IPS DF 19.7 (cell line): ENCODE measurements at places on chromosomes 11 and 22.

- DNase-seq = no peak
Measured at GRCh38 chr11:75475767-75476650, 43.0 kb upstream of the KLHL35 start.

- no peak for DNase-seq
Measured at GRCh38 chr11:76218449-76219178, 12.3 kb upstream of the WNT11 start.

- DNase-seq = no peak
Measured at GRCh38 chr11:46696212-46696558, 4.2 kb downstream of the ARHGAP1 start.

- no peak for DNase-seq
Measured at GRCh38 chr11:95485115-95485900, 254.3 kb upstream of the SESN3 start.

- no peak for DNase-seq
Measured at GRCh38 chr11:104060820-104061219, 24.4 kb downstream of the DDI1 start.

DNA sequence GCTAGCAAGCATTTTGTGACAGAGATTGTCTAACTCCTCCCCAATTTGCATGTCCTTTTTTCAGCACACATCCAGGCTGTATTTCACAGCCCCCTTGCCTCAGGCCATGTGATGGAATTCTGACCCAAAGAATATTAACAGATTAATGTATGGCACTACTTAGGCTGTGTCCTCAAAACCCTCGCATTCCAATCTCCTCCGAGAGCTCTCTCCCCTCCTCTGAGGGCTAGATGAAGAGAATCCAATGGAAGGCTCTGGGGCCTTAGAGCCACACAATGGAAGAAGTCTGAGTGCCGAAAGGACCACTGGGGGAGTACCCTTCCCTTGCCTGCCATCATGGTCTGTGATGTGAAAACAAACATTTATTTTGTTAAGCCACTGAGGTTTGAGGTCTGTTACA, 13.7 kb upstream of the NNMT start:
- no peak for DNase-seq

- peak; percentile 23 for DNase-seq
Measured at GRCh38 chr22:36156515-36157419, 3.8 kb downstream of the APOL3 start.

DNA sequence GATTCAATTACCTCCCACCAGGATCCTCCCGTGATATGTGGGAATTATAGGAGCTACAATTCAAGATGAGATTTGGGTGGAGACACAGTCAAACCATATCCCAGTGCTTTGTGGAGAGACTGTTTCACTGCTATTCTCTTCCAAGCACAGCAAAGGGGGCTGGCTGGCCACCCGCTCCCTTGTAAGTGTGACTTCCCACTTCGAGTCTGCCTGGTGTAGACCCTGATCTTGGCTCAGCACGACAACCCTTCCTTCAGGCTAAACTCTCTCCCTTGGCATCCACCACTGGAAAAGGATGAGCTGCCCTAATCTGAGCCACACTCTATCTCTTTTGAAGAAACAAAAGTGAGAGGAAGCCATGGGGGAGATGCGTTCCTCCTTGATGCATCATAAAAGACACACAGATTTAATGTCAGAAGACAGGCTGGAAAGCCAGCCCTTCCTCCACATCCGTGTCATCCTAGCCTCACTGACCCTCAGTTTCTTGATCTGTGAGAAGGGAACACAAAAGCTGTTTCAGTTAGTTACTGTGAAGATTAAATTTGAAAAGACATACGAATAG, 64.7 kb upstream of the CDON start:
- DNase-seq = no peak

DNA sequence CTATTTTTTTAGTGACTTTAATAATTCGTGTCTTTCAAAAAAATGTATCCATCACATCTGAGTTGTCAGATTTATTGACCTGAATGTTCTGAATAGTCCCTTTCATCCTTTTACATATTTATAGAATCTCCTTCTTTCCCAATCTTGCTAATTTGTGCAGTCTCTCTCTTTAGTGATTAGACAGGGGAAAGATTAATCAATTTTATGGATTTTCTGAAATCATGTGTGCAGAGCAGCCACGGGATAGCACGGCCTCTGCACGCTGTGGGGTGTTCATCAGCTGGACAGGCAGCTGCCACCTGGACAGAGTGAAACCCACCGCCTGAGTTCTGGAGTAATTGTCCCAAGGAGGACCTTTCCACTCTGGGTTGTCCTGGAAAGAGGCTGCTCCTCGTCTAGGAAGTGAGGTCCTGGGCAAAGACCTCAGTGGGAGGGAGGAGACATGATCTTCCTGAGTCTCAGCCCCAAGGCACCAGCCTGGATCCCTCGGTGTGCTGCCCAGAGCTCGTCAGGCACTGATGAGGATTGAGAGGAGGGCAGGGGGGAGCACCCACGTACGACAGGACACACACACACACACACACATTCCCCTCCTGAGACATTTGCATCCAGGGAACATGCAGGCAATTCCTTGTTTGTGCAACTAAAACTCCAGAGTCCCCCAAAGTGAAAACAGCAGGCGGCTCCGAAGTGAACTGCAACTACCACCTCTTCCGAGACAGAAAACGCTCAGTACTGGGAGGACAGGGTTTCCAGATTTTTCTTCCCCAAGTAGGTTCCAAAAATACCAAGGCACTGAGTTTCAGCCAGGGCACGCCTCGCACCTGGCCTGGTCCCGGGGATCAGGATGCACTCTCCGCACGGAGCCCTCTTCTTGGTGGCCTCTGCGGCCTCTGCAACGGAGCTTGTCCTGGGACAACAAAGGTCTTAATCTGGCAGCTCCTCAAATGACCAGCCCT, 22.5 kb upstream of the KRTAP5-6 start:
- no peak for DNase-seq

DNA sequence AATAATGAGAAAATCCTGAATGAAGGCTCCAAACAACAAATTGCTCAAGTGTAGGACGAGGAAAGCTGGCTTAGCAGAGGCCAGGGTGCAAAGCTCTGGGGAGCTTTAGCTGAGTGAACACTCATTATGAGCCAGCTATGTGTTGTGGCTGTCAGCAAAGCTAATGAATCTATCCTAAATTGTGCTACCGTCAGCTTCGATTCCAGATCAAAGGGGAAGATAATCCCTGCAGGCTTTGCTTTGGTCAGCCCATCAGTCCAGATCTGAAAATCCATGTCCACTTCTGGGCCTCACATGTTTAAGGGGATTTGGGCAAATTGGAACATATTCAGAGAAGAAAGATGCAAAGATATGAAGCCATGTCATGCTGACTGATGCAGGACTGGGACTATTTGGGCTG, 180.9 kb upstream of the ZBED5 start:
- no peak for DNase-seq

GRCh38 chr22:36123673-36124630, 36.6 kb downstream of the APOL3 start:
- peak; percentile 74 for DNase-seq

GRCh38 chr11:61885166-61885778, 6.1 kb downstream of the FADS3 start:
- DNase-seq = no peak

GRCh38 chr22:40594924-40595323, 41.6 kb downstream of the MRTFA start:
- no peak for DNase-seq

- DNase-seq = no peak
Measured at GRCh38 chr11:112812729-112813128, 148.5 kb upstream of the NCAM1 start.

- no peak for DNase-seq
Measured at GRCh38 chr11:123416566-123416965, 13.5 kb upstream of the GRAMD1B start.

GRCh38 chr11:119120639-119121007, 757 bp upstream of the HINFP start:
- DNase-seq = no peak

- no peak for DNase-seq
Measured at GRCh38 chr11:123479048-123479837, 49.2 kb downstream of the GRAMD1B start.

GRCh38 chr11:1073261-1073724, 1.4 kb upstream of the MUC2 start:
- DNase-seq = no peak

GRCh38 chr22:31104869-31105268, 2.5 kb downstream of the SELENOM start:
- no peak for DNase-seq

DNA sequence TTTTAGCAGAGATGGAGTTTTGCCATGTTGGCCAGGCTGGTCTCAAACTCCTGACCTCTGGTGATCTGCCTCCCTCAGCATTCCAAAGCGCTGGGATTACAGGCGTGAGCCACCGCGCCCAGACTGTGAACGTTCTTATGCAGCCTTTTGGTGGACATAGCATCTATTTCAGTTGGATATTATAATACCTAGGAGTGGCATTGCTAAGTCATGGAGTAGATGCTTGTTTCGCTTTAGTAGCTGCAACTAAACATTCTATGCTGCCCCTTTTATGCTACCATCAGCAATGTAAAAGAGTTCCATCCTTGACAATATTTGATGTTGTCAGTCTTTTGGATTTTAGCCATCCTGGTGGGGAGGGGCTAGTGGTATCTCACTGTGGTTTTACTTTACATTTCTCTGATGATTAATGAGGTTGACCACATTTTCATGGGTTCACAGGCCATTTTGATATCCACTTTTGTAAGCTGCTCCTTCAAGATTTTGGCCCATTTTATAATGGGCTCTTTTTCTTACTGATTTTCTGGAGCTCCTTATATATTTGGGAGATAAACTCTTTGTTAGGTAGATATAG, 16.5 kb upstream of the APOBEC3A start:
- no peak for DNase-seq

GRCh38 chr11:62419314-62419929, 589 bp downstream of the SCGB1A1 start:
- DNase-seq = no peak

GRCh38 chr11:29962243-29962642, 54.6 kb downstream of the KCNA4 start:
- DNase-seq = peak; percentile 70

DNA sequence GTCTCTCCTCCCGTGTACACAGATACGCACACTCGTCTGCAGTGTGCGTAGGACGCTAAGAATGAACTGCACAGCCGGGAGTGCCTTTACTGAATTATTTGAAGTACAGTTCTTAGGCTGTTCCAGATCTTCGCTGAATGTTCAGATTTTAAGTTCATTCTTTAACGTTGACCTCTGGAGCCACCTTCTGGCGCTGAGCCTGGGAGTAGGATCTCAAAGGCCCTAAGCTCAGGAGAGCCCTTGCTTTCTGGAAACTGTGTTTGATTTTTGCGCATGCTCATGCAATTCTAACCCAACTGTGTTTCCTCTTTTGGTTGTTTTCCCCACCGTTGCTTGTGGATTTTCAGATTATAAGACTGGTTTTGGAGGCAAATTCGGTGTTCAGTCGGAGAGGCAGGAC, 22.8 kb downstream of the CTTN start:
- no peak for DNase-seq

DNA sequence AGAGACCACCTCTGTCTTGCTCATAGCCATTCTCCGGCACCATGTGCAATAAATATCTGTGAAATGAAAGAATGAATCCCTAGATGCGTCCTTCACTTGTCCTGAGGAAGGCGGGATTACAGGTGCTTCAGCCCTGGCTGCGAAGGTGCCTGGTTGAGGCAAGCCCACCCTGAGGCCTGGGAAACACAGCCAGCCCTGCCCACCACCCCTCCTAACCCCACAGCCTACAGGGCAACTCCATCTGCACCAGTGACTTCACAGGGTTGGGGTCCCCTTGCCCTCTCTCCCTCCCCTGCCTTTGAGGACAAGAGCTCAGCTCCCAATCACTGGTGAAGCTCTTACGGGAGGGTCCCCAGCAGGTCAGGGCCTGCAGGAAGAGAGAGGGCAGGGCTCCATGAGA, 17.5 kb upstream of the SCGB1A1 start:
- no peak for DNase-seq
